ENCODE measurements at places on chromosomes 5 and 9.
A peak's percentile ranks its signal among the peaks of the same experiment; 100 is the strongest.

GRCh38 chr5:113612060-113612496 is 98.6 kb downstream of the YTHDC2 start:
- DNase-seq = peak; percentile 26

- DNase-seq = no peak
Measured at GRCh38 chr5:158951436-158952247, 148.1 kb downstream of the EBF1 start.

GRCh38 chr9:128148509-128149000 is 698 bp upstream of the LCN2 start:
- no peak for DNase-seq

GRCh38 chr9:91159664-91160121 is 202.0 kb downstream of the AUH start:
- no peak for DNase-seq

DNA sequence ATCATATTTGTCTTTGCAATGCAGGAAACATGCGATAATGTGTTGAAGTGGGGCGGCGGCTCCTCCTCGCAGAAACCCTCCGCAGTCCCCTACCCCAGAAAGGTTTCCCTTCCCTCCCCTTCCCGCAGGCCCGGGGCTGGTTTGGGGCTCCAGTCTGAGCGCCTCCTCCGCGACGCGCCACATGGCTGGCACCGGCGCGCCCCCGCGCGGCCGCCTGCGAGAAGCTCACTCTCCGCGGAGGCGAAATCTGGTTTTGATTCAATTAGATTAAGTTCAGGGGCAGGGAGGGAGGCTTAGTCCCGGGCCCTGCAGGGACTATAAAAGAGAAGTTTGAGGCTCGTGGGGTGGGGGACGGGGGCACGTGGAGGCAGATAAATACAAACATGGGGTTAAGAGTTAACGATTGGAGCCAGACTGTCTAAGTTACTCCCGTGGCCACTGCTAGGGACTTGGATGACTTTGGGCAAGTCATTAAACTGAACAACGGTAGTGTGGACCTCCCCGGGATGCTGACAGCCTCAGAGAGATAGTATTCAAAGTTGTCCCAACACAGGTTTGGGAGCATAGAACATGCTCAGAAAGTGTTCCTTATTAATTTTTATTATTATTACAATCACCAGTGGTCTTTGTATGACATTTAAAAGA is 69.4 kb downstream of the MSX2 start:
- DNase-seq = no peak

DNA sequence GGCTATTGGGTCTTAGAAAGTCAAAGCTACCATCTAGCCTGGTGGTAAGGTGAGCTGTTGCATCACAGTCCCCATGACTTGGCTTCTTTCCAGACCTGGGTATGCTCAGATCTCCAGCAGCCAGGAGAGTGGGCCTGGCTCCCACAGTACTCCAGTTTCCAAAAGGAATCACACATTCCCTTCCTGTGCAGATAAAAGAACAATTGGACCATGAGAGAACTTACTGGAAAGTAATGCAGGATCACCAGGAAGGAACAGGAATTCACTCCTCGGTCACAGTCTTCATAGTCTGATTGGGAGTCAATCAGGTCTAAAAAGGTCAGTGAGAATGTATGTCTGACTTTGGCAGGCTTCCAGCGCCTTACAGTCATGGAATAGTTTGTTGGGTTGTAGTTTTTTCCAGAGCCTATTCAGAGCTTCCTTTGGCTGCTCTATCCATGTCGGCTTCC is 47.8 kb upstream of the CD180 start:
- DNase-seq = peak; percentile 26

DNA sequence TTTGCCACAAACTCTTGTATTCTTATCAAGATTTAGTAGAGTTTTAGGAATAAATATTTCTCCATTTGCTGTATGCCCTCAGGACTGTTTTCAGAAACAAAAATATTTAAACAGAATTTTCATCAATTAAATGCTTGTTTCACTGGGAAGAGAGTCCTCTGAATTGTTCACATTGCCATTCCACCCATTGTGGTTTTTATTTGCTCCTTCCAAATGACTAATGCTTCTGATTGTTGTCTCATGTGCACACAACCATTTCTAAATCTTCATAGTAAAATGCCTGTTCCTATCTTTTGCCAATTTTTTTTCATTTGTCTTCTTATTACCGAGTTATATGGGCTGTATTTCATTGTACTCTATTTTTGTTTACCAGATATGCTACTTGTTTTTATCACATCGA is 10.6 kb downstream of the MARCOL start:
- no peak for DNase-seq

GRCh38 chr5:59600998-59601397 is 292.5 kb downstream of the PDE4D start:
- no peak for DNase-seq

DNA sequence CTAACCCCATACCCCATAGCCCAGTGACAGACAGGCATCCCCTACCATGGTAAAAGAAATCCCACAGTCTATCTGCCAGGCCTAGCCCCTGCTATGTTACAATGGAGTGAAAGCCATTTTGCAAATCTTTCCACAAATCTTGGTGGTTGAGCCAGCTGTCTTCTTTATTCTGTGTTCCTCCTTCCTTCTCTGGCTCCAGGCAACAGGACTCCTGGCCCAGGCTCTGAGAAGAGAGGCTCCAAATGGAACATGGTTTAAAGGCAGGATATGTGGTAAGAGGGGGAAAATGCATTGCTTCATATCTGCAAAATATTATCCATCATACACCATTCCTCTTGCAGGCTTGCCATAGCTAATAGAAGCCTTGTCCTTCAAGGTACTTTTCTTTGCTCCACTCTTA is 25.2 kb downstream of the FGF1 start:
- no peak for DNase-seq

GRCh38 chr9:97767891-97768290 is 70.8 kb upstream of the XPA start:
- DNase-seq = no peak

DNA sequence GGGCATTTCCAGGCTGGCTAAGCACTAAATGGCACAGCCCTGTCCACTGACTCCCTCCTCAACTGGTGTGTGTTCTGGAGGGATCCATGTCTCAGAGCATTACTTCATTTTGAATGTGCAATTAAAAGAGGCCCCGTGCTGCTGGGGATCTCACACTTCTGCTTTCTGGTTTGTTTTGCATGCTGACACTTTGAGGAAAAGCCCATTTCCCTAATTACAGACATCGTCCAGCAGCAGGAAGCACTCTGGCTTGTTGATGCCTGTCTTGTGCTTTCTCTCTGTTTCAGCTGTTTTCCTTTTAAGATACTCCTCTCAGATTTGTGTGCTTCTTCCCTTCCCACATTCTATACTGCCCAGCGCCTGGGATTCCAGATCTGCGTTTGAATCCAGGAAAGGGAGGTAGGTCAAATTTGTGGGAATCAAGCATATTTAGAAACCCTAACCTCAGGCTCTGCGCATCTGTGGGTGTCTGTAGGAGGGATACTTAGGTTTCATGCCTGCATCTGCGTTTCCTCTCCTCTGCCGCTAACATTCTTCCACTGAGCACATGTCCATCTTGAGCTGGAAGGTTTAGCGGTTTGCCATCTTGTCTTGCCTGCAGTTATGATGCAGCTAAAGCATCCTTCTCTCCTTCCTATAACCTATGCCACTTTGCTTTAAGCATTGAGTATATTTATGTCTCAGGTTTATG is 25.7 kb downstream of the SYK start:
- DNase-seq = no peak

- DNase-seq = no peak
Measured at GRCh38 chr9:115952430-115953292, 200.9 kb upstream of the PAPPA start.
